ENCODE measurements at places on chromosomes 2 and 18. TPM values are rescaled to one million over a fixed set of nuclear protein-coding genes. Genes with fewer than 3 reads are reported as not detected.

AKAIN1 gene
- not detected for total RNA-seq

MEIS1 gene
- 19.8 TPM for total RNA-seq

THUMPD2 gene
- total RNA-seq: 8.4 TPM

MEP1B gene
- total RNA-seq: not detected

CNDP2 gene
- 91.7 TPM for total RNA-seq

GCG gene
- total RNA-seq: not detected

CAVIN2 gene
- 45.3 TPM for total RNA-seq

SLC9A4 gene
- not detected for total RNA-seq

TTN gene
- 37.7 TPM for total RNA-seq

SLC30A3 gene
- not detected for total RNA-seq

Data from omental fat pad (tissue), 4 donors.